ENCODE measurements at places on chromosomes 3 and 15.

GRCh38 chr3:59877263-59878037 lies 827.6 kb upstream of the CFAP20DC start:
- no peak for DNase-seq
- H3K36me3 ChIP-seq = peaks cover 32% of the 10 kb centered on the region
- no peak overlapping the region for H3K4me3 ChIP-seq
- H3K27me3 ChIP-seq = no peaks in the 10 kb centered on the region

DNA sequence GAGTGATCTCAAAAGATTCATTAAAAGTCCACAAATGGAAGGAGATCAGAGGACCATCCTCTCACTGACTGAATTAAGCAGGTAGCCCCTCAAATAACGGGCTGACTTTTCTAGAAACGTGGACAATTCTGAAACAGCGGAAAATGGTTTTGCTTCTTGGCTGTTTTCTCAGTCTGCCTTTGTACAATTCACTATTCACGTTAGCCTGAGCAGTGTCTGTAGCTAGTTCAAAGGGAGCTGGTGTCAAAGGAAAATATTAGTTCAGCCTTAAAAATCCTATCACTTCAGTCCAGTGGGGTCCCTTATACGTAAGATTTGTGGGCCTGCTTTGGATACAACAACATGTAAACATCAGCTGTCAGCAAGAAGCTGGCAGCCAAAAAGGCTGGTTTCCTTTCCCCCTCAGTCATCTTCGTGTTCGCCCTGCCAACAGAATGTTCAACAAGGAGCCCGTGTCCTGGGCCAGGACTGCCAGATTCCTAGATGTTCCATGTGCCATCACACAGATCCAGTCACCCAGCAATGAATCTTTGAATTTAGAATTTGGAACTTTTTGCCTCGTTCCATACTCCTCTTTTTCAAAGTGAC lies 19.3 kb downstream of the LMCD1 start:
- no peak for DNase-seq
- no peak overlapping the region for H3K27ac ChIP-seq
- H3K4me1 ChIP-seq = peaks cover 2% of the 10 kb centered on the region

- H3K27ac ChIP-seq = no peak overlapping the region
- DNase-seq = no peak
- peaks cover 3% of the 10 kb centered on the region for H3K27me3 ChIP-seq
- H3K36me3 ChIP-seq = no peaks in the 10 kb centered on the region
- no peak overlapping the region for H3K4me3 ChIP-seq
Observed at GRCh38 chr15:39488516-39488915, 92.4 kb upstream of the THBS1 start.

- peak overlapping the region; percentile 42 for H3K27ac ChIP-seq
- H3K4me1 ChIP-seq = peaks cover 48% of the 10 kb centered on the region
- H3K4me3 ChIP-seq = no peak overlapping the region
Observed at GRCh38 chr3:133487920-133488540, 85.5 kb upstream of the CDV3 start.

GRCh38 chr15:94370206-94370935 lies 139.0 kb downstream of the MCTP2 start:
- peaks cover 4% of the 10 kb centered on the region for H3K4me1 ChIP-seq
- H3K27me3 ChIP-seq = no peaks in the 10 kb centered on the region
- H3K27ac ChIP-seq = no peak overlapping the region
- DNase-seq = no peak

GRCh38 chr3:42411429-42411828 lies 1.0 kb upstream of the LYZL4 start:
- H3K4me3 ChIP-seq = no peak overlapping the region
- DNase-seq = no peak
- H3K36me3 ChIP-seq = no peaks in the 10 kb centered on the region

DNA sequence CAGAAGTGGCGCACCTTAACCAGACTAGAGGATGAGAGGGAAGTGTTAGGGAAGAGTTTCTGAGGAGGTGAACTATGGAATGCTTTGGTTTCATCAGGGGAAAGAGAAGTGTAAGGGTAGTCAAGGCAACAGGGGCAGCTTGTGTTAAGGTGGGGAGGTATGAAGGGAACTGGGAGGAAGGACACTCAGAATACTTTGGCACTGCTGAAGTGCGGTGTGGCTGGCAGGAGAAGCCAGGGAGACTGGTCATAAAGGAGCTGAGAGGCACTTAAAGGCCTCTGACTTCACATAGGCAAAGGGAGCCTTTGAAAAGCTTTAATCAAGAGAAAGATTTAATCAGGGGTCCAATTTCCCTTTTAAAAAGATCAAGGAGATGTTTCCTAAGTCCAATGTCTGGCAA lies 129.0 kb downstream of the ERC2 start:
- H3K27me3 ChIP-seq = peaks cover 10% of the 10 kb centered on the region
- DNase-seq = no peak
- no peak overlapping the region for H3K4me3 ChIP-seq
- no peaks in the 10 kb centered on the region for H3K4me1 ChIP-seq
- no peak overlapping the region for H3K27ac ChIP-seq
- H3K36me3 ChIP-seq = no peaks in the 10 kb centered on the region

DNA sequence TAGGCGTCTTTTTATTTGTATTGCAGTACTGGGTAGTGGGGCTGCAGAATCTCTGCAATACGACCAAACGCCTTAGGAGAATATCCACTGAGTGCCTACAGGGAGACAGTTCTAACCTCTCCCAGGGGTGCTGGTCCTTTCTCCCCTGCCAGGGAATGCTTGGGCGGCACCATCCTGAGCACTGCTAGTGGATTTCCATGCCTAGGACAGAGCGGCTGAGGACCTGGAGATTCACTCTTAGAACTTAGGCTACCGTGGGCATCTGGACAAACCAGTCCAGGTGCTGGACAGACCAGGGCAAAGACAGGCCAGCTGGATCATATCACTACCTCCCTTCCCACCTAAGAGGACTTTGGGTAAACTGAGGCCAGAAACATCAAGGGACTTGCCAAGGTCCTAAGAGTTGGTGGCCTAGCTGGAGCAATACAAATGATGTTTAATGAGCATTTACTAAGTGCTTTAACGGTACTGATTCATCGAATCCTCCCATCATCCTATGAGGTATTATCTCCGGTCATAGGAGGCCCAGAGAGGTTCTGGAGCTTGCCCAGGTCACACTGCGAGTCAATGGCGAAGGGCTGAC lies 902 bp downstream of the TMEM44 start:
- H3K36me3 ChIP-seq = peaks cover 8% of the 10 kb centered on the region
- H3K4me3 ChIP-seq = peak overlapping the region; percentile 85
- no peaks in the 10 kb centered on the region for H3K27me3 ChIP-seq
- no peak overlapping the region for H3K27ac ChIP-seq
- peaks cover 6% of the 10 kb centered on the region for H3K4me1 ChIP-seq
- no peak for DNase-seq

GRCh38 chr15:98039596-98039995 lies 79.1 kb downstream of the ARRDC4 start:
- no peaks in the 10 kb centered on the region for H3K4me1 ChIP-seq
- H3K36me3 ChIP-seq = no peaks in the 10 kb centered on the region
- H3K4me3 ChIP-seq = no peak overlapping the region
- no peaks in the 10 kb centered on the region for H3K27me3 ChIP-seq
- DNase-seq = no peak

GRCh38 chr3:134846911-134847317 lies 51.9 kb downstream of the EPHB1 start:
- no peaks in the 10 kb centered on the region for H3K27me3 ChIP-seq
- H3K27ac ChIP-seq = no peak overlapping the region
- DNase-seq = no peak

GRCh38 chr3:172511783-172512762 lies 11.2 kb downstream of the TNFSF10 start:
- peak overlapping the region; percentile 74 for H3K4me3 ChIP-seq
- H3K27me3 ChIP-seq = no peaks in the 10 kb centered on the region
- H3K4me1 ChIP-seq = peaks cover 82% of the 10 kb centered on the region
- DNase-seq = peak; percentile 84
- H3K27ac ChIP-seq = peak overlapping the region; percentile 89
